Activated CD4-positive, alpha-beta T cell treated with anti-CD3 and anti-CD28 coated beads, Interleukin-2, amount 50 U/mL, for 4 hours (primary cell): ENCODE measurements at places on chromosomes 4 and X.

GRCh38 chr4:80613470-80613869, 277.9 kb downstream of the CFAP299 start:
- no peak for DNase-seq

DNA sequence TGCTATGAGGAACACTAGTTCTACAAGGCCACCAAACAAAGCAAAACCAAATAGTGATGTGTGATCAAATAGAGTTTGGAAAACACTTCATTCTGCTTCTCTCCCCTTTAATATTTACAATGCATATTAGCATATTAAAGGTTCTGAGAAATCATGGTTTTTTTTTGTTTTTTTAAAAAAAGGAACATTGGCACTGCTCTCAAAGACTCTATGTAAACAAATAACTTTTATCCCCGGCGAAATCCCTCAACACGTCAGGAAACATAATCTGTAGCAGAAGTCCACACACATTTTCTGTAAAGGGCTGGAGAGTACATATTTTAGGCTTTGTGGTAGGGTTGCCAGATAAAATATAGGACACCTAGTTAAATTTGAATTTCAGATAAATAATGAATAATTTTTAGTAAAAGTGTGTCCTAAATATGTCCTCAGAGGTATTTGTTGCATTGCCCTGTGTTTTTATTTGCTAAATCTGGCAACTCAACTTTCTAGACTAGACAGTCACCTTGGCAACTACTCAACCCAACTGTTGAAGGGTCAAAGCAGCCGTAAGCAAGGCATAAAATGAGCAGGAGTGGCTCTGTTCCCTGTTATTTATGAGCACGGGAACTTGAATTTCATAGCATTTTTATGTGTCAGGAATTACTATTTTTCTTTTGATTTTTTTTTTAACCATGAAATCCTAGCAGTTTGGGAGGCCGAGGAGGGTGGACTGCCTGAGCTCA, 8.6 kb downstream of the SPATA4 start:
- no peak for DNase-seq

DNA sequence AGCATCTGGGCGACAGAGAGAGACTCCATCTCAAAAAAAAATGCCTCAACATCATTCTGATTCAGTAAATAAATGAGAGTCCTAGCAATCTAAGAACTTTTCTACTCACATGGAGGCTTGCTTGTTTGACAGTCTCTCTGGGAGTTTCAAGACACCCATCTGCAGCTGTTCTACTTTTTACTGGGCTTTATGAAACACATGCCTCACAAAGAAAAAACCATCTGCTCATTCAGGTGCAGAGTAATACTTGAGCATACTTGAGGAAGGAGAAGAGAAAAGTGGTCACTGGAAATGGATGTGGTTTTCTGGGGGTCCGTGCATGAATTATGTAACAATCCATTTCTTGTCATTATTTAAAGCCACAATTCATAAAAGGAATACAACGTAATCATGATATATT, 87.1 kb upstream of the DDX53 start:
- no peak for DNase-seq

GRCh38 chrX:40471965-40472648, 108.7 kb upstream of the ATP6AP2 start:
- DNase-seq, result peak; percentile 5

GRCh38 chrX:42094218-42094617, 170.9 kb upstream of the CASK start:
- no peak for DNase-seq

DNA sequence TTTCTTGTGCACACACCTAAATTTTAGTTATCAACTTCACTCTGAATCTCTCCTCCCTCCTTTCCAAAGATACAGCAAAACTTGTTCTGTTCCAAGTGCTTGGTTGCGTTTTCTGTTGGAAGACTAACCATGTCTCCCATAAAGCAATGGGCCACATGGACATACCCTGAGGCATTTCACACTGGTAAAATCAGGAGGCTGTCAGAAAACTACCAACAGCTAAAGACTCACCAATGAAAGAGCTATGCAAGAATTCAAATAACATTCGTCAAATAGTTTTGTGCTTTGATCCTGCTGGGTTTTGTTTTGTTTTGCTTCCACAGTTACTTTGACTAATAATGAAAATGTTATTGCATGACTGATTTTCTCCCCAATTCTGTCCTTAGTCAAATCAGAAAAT, 46.0 kb downstream of the PHEX start:
- DNase-seq, result no peak

- no peak for DNase-seq
Observed at GRCh38 chrX:115364670-115365069, 75.2 kb downstream of the LUZP4 start.

DNA sequence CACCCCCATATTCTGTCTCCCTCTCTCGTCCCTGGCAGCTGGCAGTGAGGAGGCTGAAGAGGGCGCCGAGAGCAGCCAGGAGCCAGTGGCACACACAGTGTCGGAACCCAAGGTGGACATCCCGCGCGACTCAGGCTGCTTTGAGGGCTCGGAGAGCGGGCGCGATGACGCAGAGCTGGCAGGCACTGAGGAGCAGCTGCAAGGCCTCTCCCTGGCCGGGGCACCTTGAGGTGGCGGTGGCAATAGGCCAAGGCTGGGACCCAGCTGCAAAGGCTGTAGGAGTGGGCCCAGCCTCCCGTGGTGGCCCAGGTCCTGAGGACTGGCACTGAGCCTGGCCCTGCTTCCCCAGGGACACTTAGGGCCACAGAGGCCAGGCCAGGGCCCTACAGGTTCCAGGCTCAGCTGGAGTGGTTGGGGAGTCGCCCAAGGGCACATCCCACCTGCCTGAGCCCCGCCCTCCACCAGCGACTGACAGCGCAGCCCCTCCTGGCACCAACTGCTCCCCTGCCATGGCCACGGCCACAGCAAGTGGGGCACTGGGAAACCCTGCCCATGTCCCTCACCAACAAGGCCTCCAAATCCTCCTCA, 13.9 kb downstream of the SASH3 start:
- DNase-seq, result no peak

DNA sequence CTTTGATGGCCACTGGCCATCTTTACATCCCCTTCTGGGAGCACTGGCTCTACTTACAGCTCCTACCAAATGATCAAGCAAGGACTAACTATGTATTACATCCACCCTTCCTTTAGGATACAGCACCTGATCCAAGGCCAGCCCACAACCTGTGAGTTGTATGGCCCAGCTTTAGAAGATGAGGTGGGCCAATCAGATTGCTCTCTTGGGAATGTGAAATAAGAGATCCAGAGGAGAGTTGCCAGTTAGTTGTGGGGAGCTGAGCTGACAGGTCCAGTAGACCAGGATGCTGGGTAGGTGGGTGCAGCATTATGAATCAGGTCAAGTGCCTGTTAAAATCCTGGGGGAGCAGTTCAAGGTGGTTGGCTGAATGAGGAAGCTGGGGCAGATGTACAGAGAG, 111.5 kb downstream of the GNL3L start:
- DNase-seq, result no peak

DNA sequence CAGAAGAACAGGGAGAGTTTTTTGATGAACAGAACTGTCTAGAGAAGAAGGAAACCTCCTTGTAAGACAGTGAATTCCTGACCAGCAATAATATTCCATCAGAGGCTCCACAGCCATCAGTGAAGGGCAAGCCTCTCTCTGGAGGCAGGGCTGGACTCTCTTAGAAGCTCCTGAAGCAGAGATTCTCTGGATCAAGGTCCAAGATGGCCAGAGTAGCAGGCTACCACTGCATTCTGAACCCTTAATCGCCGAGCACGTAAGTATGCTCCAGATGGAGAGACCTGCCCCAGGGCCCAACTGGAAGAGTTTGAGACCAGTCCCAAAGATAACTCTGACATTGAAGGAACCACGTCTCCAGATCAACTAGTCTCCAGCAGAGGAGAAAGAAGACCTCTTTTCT, 16.4 kb downstream of the GABRE start:
- no peak for DNase-seq

DNA sequence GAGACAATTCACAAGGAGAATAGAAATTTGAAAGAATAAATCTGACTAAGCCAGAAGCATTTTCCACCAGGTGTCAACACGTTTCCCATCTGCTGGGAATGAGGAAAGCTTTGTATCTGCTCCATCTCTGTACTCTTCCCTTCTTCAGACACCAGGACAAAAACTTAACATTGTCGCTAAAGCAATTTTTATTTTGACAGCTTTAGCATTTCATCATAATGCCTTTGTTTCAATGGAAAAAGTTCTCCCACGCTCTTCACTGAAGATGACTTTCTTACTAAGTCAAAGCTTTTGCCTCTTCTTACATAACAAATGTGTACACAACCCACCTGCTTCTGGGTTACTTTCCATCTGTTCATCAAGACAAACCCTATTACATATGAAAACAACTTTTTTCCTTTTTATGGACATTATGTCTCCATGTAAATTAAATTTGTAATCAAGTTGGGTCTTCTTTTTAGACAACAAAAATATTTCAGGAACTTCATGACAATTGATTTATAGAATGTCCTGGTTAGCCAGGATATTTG, 141.7 kb upstream of the GUCY1A1 start:
- DNase-seq, result no peak

DNA sequence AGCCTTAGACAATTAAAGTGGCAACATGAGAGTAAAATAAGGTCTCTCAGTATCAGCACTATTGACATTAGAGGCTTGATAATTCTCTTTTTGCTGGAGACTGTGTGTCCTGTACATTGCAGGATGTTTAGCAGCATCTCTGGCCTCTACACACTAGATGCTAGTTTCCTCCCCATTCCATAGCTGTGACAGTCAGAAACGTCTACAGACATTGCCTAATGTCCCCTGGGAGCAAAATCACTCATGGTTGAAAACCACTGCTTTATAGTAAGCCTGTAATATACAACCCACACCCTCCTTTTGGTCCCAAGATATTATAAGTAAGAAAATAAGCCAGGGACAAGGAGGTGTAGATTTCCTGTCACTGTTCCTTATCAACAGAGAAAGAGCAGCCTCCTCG, 166.0 kb downstream of the FRMPD4 start:
- no peak for DNase-seq

DNA sequence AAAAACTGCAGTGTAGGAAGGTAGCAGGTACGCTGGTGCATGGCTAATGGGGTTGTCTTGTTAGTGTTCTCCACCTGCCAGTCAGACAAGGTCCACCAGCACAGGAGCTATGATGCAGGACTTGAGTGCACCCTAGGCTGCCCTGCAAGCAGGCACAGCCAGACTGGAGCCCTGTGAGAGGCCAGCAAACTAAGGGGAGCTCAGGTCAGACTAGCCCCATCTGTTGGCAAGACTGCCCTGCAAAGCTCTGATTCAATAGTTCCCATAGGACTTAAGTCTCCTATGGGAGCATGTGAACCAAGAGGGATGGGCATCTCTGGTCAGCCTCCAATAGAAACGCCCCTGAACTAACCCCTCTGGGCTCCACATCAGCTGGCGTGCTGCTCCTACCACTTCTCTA, 1307.3 kb downstream of the C4orf33 start:
- no peak for DNase-seq

GRCh38 chr4:2787230-2788100, 5.4 kb upstream of the SH3BP2 start:
- DNase-seq, result peak; percentile 44

DNA sequence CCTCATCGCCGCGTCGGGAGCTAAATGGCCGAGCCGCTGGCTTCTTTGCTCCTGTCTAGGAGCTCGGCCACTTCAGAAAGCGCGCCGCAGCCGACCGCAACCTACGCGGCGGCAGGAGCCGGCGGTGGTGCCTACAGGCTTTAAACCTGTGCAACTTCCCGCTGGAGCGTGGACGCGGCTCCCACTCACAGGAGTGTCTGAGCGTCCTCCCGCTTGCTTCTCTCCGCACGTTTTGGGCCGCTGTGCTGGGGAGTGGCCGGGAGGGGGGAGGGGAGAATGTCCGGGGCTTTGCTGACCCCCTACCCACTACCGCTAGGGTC, 1.0 kb downstream of the NHSL2 start:
- DNase-seq, result no peak

- no peak for DNase-seq
Observed at GRCh38 chrX:71166461-71166860, 21.8 kb downstream of the NLGN3 start.

- no peak for DNase-seq
Observed at GRCh38 chr4:25532591-25532990, 123.1 kb upstream of the SLC34A2 start.

GRCh38 chrX:70038951-70039350, 10.8 kb downstream of the AWAT2 start:
- no peak for DNase-seq

DNA sequence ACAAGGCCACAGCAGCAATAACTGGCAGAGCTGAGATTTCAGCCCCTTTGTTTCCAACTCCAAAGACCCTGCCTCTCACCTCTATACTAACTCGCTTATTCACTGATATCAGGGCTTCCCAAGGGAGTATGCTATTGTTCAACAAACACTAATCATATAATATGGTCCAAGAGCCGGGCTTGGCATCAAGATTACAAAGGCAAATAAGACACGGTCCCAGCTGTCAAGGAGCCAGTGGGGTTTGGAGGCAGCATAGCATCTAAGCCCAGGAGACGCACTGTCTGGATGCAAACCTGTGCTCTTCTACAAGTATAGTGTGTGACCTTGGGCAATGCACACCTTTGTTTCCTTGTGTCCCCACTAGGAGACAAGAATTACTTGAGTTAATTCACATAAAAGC, 28.7 kb downstream of the PAPSS1 start:
- DNase-seq, result no peak

- DNase-seq, result no peak
Observed at GRCh38 chrX:19639056-19639455, 123.7 kb upstream of the MAP3K15 start.

- DNase-seq, result no peak
Observed at GRCh38 chr4:56737666-56738065, 56.6 kb upstream of the HOPX start.

DNA sequence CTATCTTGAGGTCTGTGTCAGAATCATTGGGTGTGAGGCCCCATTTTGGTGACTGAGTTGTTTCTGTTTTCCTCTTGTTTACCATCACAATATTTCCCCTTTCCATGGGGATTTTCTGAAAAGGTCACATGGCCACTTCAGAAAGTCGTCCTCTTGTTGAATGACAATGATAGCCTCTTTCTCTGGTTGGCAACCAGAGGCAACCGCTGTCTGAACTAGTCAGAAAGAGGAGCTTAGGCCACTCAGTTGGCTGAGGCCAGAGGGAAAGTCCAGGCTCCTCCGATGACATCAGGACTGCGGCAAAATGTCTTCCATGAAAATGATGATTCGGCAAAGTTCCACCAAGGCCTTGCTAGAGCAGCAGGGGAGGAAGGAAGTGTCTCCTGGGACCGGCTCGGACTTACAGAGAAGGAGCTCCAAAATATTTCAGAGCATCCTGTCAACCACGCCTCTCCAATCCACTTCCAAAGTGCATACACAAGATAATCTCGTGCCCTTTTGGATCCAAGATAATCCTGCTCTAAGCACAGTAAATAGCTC, 19.1 kb upstream of the RBM47 start:
- DNase-seq, result no peak

DNA sequence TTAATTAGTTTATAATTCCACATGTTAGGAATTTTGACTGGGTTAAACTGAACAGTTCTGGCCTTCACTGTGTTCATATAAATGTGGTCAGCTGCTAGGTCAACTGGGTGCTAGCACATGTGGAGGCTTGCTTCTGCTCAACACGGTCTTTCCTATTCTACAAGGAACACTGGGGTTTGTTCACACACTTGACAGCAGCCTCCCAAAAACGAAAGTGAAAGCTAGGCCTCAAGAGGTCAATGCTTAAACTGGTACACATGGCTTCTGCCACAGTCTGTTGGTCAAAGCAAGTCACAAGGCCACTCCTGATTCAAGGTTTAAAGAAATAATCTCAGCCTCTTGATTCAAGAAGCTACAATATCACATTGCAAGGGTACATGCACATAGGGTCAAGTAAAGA, 126.5 kb downstream of the QDPR start:
- DNase-seq, result no peak
